ENCODE measurements at places on chromosomes 4 and X. TPM values are rescaled to one million over a fixed set of nuclear protein-coding genes. Genes with fewer than 3 reads are reported as not detected.
A peak's percentile ranks its signal among the peaks of the same experiment; 100 is the strongest.

- DNase-seq, result peak; percentile 45
Measured at GRCh38 chrX:120244735-120245498, 5.7 kb upstream of the ZBTB33 start.

DNA sequence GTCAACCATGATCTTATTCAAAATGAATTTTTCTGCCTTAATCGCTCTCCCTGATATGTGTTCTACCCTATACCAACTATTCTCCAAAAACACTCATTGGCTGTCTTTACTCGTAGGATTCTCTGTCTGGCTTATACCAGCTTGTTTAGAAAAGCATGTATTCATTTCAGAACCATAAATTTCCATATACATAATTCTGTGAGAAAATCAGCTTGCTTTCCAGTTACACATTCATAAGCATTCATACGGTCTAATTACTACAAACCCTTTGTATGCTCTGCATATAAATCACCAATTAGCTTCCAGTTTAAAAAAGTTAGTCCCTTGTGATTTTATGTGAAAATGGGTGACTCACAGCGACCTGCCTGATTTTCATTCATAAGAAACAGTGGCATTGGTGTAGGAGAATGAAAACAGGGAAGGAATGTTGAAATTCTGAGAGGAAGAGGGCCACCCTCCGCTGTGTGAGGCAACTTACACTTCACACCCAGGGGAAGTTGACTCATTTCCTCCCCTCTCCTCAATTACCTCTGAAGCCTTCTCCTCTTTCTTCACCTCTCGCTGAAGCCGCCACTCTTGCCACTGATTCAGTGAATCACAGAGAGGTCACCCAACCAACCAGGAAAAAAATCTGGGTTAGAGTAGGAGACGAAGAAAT is 63.3 kb downstream of the MEPE start:
- DNase-seq, result no peak

DNA sequence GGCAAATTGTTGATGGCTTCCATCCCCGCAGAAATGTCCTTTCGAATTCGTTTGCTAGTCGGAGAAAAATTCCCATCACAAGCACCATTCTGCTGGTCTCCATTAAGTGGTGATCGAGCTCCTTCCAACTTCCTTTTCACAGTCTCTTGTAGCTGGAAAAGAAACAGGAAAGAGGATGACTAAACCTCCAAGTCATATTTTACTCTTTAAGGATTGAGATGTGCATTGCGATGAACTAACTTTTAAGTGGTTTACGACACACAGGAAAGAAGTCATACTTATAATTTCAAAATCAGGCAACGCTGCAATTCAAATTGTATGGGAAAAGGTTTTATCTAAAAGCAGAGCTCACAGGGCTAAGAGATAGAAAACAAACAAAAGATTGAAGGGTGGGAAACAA is 225.2 kb downstream of the MGST2 start:
- DNase-seq, result no peak

GRCh38 chrX:109902665-109903064 is 100.2 kb upstream of the TMEM164 start:
- DNase-seq, result no peak

DNA sequence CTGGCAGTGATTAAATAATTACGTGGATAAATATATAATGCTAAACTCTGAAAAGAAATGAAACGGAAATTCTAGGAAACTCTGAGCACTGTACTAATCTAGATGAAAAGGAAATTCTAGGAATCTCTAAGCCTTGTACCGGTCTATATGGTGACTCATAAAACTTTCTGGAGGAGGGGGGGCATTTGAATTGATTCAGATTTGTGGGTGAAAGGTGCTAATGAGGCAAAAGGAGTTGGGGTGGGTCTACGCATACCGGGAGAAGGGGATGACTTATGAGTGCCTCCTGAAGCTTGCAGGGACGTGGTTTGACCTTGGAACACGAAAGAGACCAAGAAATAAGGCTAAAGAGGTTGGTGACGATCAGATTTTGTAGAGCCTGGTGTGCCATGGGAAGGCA is 151.7 kb upstream of the CASK start:
- no peak for DNase-seq

Gene ANXA3
- 81.3 TPM for polyA plus RNA-seq

DNA sequence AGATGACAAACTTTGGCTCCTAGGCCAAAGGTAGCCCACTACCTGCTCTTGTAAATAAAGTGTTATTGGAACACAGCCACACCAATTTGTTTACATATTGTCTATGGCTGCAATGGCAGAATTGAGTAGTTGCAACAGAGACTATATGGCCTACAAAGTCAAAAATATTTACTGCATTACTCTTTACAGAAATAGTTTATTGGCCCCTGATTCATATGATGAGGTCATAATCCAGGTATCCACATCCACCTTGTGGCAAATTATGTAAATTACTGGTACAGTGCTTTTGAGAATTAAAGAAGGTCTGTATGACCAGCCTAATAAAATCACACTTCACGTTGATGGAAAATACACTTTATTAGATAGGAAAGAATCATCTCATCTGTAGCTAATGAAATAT is 337.0 kb upstream of the DDX53 start:
- DNase-seq, result no peak

GRCh38 chr4:7780751-7781348 is 158.8 kb downstream of the AFAP1 start:
- DNase-seq, result no peak

DNA sequence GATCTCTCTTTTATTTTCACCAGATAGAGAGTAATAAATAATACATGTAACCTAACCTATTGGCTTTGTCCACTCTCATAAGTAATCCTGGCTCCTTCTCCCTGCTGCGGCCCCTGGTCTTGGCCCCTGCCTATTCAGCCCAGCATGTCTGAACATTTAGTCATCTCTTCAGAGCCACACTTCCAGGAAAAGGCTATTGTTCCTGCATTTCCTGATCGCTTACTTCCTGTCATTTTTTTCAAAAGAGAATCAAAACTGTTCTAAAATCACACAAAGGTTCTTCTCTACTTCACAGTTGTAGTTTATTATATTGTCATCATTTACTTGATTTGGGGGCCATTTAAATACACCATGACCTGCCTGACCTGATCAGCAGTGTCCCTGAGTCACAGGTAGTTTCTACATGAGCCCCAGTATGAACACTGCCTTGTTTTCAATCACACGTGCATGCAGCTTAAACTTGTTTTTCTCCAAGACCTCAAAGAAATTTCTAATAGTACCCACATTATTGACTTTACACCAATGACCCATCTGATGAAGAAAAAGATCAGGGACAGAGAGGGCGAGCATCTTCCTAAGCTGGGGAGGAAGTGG is 47.4 kb upstream of the KDR start:
- no peak for DNase-seq

DNA sequence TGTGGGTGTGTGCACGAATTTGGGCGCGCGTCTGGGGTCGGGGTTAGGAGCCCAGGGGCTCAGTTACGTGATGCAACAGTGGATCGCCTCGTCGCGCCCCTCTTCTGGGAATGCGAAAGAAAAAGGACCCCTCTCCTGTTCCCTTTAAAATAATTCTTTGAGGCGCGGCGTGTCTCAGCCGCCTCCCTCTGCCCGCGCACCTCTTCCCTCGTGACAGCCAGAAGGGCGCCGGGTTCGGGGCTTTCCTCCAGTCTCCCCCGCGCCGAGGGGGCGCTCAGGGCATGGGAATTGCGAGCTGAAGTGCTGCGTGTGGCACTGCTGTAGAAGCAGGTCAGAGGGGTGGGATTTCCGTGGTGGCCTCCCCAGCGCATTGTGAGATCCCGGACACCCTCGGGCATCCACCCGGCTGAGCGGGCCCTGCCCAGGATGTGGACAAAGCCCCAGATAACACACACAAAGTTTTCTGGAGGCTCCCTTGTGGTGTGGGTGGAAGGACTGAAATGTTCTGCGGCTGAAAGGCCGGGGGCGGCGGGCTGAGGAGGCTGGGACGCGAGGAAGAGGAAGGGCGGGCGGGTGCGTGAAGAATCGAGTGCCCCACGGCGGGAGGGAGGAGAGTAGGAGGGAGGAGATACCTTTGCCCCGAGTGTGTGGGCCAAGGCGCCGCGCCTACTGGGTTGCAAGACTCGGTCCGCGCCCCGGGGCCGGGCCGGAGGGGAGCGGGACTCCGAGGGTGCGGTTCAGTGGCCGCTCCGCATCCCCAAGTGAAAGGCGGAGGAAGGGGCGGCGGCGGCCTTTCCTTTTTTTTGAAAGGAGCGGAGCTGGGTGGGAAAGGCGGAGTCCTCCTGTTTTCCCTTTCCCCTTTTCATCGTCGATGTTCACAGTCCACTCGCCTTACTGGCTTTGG is 752 bp downstream of the SEPTIN11 start:
- DNase-seq, result peak; percentile 55

Gene NRK
- 4.9 TPM for polyA plus RNA-seq

DNA sequence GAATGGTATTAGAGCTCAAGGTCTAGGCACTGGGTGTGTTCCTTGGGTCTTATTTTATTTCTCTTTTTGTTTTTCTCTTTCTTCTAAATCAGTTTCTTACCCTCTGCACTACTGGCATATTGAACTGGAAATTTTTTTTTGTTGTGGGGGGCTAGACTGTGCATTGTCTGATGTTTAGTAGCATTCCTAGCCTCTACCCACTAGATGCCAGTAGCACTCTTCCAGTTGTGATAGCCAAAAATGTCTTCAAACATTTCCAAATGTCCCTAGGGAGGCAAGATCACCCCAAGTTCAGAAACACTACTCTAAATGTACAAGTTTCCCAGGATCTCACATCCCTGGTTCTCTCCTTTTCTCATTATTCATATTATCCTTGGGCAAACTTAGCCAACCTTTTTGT is 69.8 kb upstream of the AMOT start:
- no peak for DNase-seq

DNA sequence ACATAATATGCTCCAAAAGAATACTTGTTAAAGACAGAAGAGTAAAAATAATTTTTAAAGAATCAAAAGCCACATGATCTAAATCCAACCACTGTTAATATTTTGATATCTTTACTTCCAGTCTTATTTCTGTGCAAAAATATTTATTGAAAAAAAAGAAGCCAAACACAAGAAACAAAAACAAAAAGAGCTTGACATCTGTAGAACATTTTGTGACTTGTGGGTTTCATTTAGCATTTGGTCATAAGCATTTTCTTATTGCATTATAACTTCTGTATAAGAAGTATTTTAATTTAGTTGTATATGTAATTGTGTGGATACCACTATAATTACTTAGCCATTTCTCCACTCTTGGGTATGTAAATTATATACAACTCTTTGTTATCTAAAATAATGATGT is 63.1 kb downstream of the DIPK2B start:
- DNase-seq, result no peak

GRCh38 chr4:173211838-173212237 is 43.2 kb downstream of the GALNT7 start:
- DNase-seq, result peak; percentile 66

- no peak for DNase-seq
Measured at GRCh38 chr4:154049457-154050181, 260.7 kb upstream of the SFRP2 start.

- DNase-seq, result peak; percentile 41
Measured at GRCh38 chr4:78762529-78762928, 13.6 kb upstream of the BMP2K start.

GRCh38 chr4:93780080-93780479 is 48.5 kb upstream of the ATOH1 start:
- no peak for DNase-seq

GRCh38 chrX:68147848-68148247 is 285.4 kb downstream of the OPHN1 start:
- no peak for DNase-seq

Gene AMER1
- 5.1 TPM for polyA plus RNA-seq

DNA sequence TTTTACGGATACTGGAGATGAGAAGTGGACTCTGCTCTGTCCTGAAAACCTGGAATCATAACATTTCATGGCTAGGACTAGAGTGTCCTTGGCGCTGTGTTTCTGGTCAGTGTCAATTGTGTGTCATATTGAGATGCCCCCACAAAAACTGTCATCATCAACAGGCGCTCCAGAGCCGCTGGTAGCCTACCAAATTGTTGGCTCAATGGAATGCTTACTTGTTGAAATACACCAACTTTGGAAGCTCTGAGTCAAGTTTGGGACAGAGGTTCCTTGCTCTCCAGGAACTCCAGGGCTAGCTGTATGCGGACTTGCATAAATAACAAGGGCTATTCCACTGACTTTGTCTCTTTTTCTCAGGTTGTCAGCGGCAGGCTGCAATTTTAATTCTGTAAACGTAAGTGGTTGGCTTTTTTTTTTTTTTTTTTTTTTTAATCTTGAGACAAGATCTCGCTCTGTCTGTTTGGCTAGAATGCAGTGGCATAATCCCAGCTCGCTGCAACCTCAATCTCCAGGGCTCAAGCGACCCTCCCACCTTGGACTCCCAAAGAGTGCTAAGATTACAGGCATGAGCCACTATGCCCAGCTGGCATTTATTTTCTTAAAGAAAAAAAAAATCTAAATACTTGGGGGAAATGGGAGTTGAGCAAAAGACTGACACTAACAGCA is 871 bp upstream of the HPGD start:
- DNase-seq, result no peak

DNA sequence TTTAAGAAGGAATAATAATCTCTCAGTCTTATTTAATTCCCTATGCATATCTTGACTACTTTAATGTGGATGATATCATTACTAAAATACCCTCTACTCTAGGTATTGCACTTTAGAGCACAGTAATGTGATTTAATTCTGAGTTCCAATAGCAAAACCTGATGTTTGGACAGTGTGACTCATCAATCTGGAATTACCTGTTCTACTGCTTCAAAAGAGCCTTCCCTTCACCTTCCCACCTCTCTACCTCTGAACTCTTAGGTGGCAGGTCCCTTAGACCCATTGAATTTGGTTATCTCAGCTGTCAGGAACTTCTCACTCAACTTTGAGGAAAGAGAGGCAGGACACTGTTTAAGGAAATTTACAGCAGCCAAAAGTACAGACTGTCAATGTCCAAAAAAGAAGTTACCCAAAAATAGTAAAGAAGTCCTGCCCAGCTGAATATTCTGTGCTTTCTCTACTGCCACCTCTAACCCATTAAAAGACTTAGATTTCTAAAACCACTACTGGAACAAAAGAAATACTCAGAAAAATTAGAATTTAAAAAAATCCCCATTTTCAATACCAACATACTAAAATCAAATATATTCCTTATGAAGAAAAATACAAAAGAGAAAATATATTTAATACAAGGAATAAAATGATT is 123.1 kb upstream of the GPM6A start:
- DNase-seq, result no peak

Gene FRG2
- polyA plus RNA-seq, result not detected

- DNase-seq, result peak; percentile 85
Measured at GRCh38 chr4:121824950-121825349, 1.3 kb upstream of the CCNA2 start.

GRCh38 chr4:136713140-136713539 is 819.2 kb downstream of the PCDH18 start:
- no peak for DNase-seq

GRCh38 chrX:153625271-153626024 is 21.6 kb upstream of the DUSP9 start:
- DNase-seq, result no peak

Gene CA5B
- 3.4 TPM for polyA plus RNA-seq

Gene CT47B1
- polyA plus RNA-seq, result not detected
